ENCODE measurements at places on chromosomes 6 and 20. TPM values are rescaled to one million over a fixed set of nuclear protein-coding genes. Genes with fewer than 3 reads are reported as not detected.

PRRT1 gene
- 0.67 TPM for total RNA-seq

DEFB127 gene
- not detected for total RNA-seq

KCNK17 gene
- 6.3 TPM for total RNA-seq

SNX9 gene
- 44.6 TPM for total RNA-seq

MYMX gene
- not detected for total RNA-seq

RTF2 gene
- total RNA-seq: 68.6 TPM

CDSN gene
- not detected for total RNA-seq

TP53TG5 gene
- not detected for total RNA-seq

COL20A1 gene
- 0.13 TPM for total RNA-seq

RRAGD gene
- total RNA-seq: 49.8 TPM

RAET1L gene
- total RNA-seq: not detected

POU5F1 gene
- total RNA-seq: 1.0 TPM

SYCP2 gene
- 4.9 TPM for total RNA-seq

CLVS2 gene
- total RNA-seq: not detected

- no peaks in the 10 kb centered on the region for H3K4me1 ChIP-seq
- no peaks in the 10 kb centered on the region for H3K36me3 ChIP-seq
- no peaks in the 10 kb centered on the region for H3K27me3 ChIP-seq
- H3K27ac ChIP-seq: no peak overlapping the region
- no peak for DNase-seq
Measured at GRCh38 chr6:118680452-118681095, 29.2 kb upstream of the CEP85L start.

DNA sequence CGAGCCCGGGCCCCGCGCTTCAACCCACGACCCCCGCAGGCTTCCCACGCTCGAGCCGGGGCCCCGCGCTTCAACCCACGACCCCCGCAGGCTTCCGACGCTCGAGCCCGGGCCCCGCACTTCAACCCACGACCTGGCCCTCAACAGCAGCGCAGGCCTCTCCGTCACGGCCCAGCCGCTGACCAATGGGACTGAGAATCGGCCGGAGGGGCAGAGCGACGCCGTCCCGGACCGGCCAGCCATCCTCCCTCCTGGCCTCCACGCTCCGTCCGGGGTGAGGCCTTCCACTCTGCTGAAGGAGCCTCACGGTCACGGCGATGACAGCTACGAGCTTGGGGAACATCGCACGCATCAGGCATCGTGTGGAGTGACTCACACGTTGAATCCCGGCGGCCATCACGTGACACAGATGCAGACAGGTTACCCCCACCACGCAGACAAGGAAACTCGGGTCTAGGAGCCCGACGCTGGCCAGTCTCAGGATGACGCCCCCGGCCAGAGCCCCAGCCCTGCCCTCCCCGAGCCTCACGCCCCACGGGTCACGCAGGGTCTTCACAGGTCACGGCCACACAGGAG is 6.1 kb downstream of the KCNQ2 start:
- no peaks in the 10 kb centered on the region for H3K36me3 ChIP-seq
- no peak overlapping the region for H3K4me3 ChIP-seq
- H3K27me3 ChIP-seq: peaks cover 3% of the 10 kb centered on the region
- no peaks in the 10 kb centered on the region for H3K4me1 ChIP-seq

- H3K4me1 ChIP-seq: peaks cover 9% of the 10 kb centered on the region
- no peak overlapping the region for H3K4me3 ChIP-seq
- no peak overlapping the region for H3K27ac ChIP-seq
- no peaks in the 10 kb centered on the region for H3K27me3 ChIP-seq
- H3K36me3 ChIP-seq: no peaks in the 10 kb centered on the region
Measured at GRCh38 chr6:154757352-154758050, 24.3 kb downstream of the SCAF8 start.

DNA sequence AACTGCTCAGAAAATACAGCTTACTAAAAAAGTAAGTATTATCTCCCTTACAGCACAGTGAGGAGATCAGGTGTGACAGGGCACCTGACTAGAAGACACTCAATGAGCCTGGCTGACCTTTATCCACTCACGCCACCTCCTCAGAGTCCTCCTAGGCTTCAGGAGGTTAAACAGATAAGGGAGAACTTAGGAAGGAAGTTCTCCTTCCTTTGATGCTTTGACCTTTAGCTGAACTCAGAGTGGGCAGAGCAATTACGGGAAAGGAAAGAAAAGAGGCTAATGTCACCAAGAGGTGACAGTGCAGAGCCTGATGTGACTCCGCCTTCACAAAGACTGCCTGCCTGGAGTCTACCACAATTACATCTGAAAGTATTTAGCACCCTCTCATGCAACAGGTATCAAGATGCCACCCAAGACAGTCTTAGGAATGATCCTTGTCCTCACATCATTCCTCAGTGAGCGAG is 36.7 kb downstream of the MAN1A1 start:
- no peak overlapping the region for H3K4me3 ChIP-seq
- H3K4me1 ChIP-seq: peaks cover 6% of the 10 kb centered on the region
- no peak overlapping the region for H3K27ac ChIP-seq
- DNase-seq: no peak
- H3K36me3 ChIP-seq: no peaks in the 10 kb centered on the region

DNA sequence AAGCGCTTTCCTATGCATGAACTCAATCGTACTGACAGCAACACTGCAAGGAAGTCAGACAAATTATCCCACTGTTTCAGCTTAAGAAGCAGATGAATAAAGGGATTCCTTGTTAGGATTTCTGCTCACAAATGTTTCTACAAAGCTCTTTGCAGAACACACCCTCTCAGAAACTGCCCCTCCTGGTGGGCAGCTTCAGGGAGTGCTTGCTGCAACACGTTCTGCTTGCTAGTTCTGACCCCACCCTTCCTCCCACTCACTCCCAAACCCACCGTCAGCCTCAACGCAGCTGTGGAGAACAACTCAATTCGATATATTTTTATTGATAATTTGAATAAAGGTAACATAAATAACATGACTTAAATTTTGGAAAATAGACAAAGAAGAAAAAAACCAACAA is 250.8 kb upstream of the PRDM1 start:
- H3K4me1 ChIP-seq: no peaks in the 10 kb centered on the region
- no peak overlapping the region for H3K4me3 ChIP-seq
- H3K27me3 ChIP-seq: no peaks in the 10 kb centered on the region
- no peak overlapping the region for H3K27ac ChIP-seq
- peak; percentile 11 for DNase-seq

DNA sequence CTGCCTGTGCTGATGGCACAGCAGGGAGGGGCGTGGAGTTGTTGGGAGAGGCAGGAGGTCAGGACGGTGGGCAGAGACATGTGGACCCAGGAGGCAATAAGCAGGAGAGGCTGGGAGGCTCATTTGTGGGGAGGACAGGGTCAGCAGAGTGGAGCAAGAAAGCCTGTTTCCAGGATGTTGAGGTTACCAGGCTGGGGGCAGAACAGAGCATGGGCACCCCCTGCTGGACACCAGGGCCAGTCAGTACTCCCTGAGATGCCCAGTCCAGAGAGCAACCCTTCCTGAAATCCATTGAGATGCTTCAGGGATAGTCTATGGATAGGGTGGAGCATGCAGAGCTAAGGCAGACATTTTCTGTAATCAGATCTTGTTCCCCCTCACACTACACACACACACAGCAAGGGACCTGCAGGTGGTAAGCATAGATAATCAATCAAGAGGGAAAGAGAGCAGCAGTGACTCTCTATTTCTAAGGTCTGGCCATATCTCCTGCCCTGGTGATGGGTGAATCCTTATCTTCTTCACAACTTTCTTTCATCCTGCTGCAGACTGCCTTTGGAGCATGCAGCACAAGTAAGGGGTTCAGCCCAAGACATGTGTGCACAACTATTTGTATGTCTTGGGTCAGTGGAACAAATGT is 41.7 kb downstream of the MOCS1 start:
- H3K4me1 ChIP-seq: peaks cover 5% of the 10 kb centered on the region
- no peaks in the 10 kb centered on the region for H3K27me3 ChIP-seq
- peak; percentile 72 for DNase-seq
- no peak overlapping the region for H3K27ac ChIP-seq
- H3K36me3 ChIP-seq: no peaks in the 10 kb centered on the region
- H3K4me3 ChIP-seq: no peak overlapping the region

GRCh38 chr20:57451431-57451794 is 60.2 kb downstream of the RBM38 start:
- H3K27ac ChIP-seq: no peak overlapping the region
- H3K4me3 ChIP-seq: no peak overlapping the region
- no peaks in the 10 kb centered on the region for H3K27me3 ChIP-seq
- H3K4me1 ChIP-seq: no peaks in the 10 kb centered on the region
- no peak for DNase-seq

- no peak overlapping the region for H3K27ac ChIP-seq
- peaks cover 6% of the 10 kb centered on the region for H3K4me1 ChIP-seq
- H3K4me3 ChIP-seq: no peak overlapping the region
Measured at GRCh38 chr20:53792946-53793536, 199.4 kb upstream of the ZNF217 start.

GRCh38 chr20:24545168-24545567 is 75.7 kb downstream of the SYNDIG1 start:
- DNase-seq: no peak
- no peaks in the 10 kb centered on the region for H3K27me3 ChIP-seq
- no peaks in the 10 kb centered on the region for H3K36me3 ChIP-seq
- no peaks in the 10 kb centered on the region for H3K4me1 ChIP-seq
- no peak overlapping the region for H3K4me3 ChIP-seq
- no peak overlapping the region for H3K27ac ChIP-seq

GRCh38 chr6:46220352-46221221 is 49.8 kb upstream of the ENPP5 start:
- H3K27me3 ChIP-seq: no peaks in the 10 kb centered on the region
- peaks cover 7% of the 10 kb centered on the region for H3K4me1 ChIP-seq
- H3K4me3 ChIP-seq: no peak overlapping the region

DNA sequence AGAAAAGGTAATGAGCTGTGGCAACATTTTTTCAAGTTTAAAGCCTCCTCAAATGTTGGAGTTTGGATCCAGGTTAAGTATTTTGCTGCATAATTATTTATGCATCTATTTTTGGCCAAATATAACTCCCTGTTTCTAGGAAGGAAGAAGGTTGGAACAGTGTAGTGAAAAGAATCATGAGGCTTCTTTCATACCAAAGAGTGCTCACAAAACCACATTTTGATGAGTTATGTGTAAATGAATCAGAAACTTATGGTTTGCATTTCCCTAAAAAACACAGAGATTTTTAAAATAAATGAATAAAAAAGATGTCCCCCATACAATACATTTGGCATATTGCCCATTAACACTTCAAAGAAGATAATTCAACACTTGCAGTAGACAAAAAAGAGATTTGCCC is 246.9 kb upstream of the PRDM1 start:
- H3K4me3 ChIP-seq: no peak overlapping the region
- no peak for DNase-seq
- H3K27ac ChIP-seq: no peak overlapping the region
- H3K27me3 ChIP-seq: no peaks in the 10 kb centered on the region
- H3K4me1 ChIP-seq: no peaks in the 10 kb centered on the region
- no peaks in the 10 kb centered on the region for H3K36me3 ChIP-seq

DNA sequence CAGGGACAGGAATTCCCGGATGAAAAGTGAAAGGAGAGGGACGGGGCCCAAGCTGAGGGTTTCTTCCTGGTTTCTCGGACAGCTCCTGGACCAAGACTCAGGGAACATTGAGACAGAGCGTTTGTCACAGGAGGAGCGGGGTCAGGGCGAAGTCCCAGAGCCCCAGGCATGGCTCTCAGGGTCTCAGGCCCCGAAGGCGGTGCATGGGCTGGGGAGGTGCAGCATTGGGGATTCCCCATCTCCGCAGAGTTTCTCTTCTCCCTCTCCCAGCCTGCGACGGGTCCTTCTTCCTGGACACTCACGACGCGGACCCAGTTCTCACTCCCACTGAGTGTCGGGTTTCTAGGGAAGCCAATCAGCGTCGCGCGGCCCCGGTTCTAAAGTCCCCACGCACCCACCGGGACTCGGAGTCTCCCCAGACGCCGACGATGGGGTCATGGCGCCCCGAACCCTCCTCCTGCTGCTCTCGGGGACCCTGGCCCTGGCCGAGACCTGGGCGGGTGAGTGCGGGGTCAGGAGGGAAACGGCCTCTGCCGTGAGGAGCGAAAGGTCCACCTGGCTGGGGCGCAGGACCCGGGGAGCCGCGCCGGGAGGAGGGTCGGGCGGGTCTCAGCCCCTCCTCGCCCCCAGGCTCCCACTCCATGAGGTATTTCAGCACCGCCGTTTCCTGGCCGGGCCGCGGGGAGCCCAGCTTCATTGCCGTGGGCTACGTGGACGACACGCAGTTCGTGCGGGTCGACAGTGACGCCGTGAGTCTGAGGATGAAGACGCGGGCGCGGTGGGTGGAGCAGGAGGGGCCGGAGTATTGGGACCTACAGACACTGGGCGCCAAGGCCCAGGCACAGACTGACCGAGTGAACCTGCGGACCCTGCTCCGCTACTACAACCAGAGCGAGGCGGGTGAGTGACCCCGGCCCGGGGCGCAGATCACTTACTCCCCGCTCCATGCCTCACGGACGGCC is 54.6 kb upstream of the POLR1H start:
- no peaks in the 10 kb centered on the region for H3K27me3 ChIP-seq
- DNase-seq: peak; percentile 43
- H3K36me3 ChIP-seq: no peaks in the 10 kb centered on the region
- no peak overlapping the region for H3K27ac ChIP-seq
- peak overlapping the region; percentile 37 for H3K4me3 ChIP-seq
- H3K4me1 ChIP-seq: peaks cover 13% of the 10 kb centered on the region

DNA sequence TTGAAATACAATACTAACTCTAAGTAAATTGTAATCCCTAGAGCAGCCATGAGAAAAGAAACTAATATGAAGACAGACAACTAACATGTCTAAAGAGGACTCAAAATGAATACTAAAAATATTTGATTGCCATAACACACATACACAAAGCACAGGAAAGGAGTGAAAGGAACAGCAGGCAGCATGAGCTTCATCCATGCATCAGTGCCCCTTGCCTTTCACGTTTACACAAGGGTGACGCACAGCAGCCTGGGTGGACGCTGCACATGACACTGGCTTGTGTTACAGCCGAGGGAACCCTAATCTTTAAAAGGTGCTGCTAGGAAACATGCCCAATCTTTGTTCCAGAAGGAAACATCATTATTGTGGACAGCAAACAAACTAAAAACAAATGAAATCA is 123.5 kb downstream of the MAN1A1 start:
- no peaks in the 10 kb centered on the region for H3K36me3 ChIP-seq
- peak; percentile 79 for DNase-seq
- no peak overlapping the region for H3K4me3 ChIP-seq
- no peaks in the 10 kb centered on the region for H3K4me1 ChIP-seq
- no peaks in the 10 kb centered on the region for H3K27me3 ChIP-seq
- no peak overlapping the region for H3K27ac ChIP-seq

GRCh38 chr6:136552054-136552453 is 1.8 kb upstream of the MAP7 start:
- H3K27ac ChIP-seq: no peak overlapping the region
- H3K36me3 ChIP-seq: peaks cover under 1% of the 10 kb centered on the region
- peaks cover 13% of the 10 kb centered on the region for H3K4me1 ChIP-seq

GRCh38 chr6:134637847-134638437 is 312.0 kb downstream of the ALDH8A1 start:
- no peaks in the 10 kb centered on the region for H3K36me3 ChIP-seq
- H3K27me3 ChIP-seq: no peaks in the 10 kb centered on the region
- DNase-seq: no peak

Measured in thyroid gland (tissue), 4 donors.